ENCODE measurements at places on chromosomes 4 and X.

DNA sequence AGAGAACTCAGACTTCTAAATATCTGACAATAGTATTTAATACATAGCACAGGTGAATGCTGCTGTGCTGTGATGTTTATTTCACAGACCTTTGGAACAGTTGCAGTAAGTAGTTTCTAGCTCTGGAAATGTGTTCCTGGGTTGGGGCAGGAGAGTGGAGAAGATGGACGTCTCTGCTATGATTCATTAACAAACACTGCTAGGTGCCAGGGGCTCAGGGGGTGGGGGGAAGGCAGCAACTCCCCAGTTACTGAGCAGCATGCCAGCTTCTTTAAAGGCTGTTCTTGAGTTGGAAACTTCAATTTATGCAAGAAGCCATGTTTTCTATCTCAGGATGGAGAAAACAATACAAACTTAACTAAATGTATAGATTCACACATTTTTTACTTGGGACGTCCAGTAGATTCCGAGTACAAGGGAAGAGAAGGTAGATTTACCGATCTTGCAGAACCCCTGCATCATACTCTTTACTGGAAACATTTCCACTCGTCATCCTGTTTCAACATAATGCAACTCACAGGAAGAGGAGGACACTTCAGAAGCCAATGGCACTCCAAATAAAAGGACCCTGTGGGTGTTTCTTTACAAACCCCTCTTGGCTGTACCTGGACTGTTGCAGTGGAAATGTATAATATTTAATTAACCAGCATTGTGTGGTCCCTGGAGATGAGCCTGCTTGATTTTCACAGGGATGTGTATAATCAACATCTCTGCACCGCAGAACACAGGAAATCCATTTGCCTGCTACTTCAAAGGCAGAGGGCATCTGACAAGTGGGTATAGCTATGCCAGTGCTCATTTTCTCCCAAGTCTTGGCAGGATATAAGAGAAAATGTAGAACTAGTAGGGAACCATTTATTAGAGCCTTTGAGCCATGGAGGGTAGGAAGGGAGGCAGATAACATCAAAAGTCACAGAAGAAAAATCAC, 171.4 kb downstream of the SH3KBP1 start:
- no peak for DNase-seq

GRCh38 chrX:70485466-70485865, 40.8 kb downstream of the DLG3 start:
- no peak for DNase-seq

DNA sequence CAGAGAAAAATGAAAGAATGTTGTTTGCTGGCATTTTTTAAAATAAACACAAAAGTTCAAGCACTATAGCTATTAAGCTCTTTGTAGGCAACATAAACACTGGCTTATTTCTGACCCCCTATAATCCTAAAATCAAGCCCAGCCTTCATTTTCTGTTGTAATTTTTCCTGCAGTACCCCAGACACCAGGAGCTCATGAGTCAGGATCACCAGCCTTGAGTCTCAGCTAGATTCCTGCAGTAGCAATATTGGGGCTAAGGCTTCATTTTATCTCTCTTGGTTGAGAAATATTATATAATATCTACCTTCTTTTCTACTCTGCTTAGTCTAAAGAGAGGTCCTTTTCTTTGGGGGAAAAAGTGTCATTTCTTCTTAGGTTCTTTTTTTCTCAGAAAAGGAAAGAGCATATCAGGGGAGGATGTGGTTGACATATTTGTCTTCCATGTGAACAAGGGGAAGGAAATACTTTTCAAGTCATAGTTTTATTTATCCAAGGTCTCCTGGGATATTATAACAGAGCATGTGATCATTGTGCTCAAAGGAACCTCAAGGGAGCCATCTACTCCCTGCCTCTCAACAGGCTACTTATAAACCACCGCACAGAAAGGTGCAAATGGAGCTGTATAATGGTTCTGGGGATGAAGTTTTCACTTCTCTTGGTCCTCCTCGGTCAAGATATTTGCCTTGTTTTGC, 678.3 kb upstream of the NR3C2 start:
- no peak for DNase-seq

DNA sequence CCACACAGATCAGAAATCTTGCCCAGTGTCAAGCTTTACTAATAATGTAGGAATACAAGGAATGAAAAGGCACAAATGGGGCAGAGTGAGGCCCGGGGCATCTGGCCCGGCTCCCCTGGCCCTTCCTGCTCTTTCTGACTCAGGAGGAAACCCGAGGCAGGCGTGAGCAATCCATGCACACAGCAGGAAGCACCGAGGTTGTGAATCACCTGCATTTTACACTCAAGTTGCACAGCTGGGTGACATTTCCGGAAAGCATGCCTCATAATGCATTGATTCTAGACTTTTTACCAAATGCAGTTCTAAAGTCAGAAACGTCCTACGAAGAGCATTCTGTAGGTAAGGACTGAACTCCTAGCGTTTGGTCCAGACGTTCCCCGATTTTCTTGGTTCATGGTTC, 38.9 kb downstream of the PRIMPOL start:
- no peak for DNase-seq

DNA sequence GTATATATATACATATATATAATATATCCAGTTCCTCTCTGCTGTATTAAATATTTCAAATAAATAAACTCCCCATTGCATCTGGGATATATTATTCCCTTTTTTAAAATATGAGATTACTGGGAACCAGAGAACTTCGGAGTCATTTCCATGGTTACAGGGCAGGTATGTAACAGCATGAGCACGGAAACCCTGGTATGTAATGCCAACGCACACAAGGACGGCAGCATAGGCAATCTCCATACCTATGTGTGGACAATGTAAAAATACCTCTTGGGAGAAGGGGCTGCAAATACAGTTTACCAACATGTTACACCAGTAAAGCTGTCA, 62.8 kb downstream of the NUDT10 start:
- DNase-seq, result no peak

GRCh38 chr4:159382856-159383561, 280.1 kb downstream of the RAPGEF2 start:
- no peak for DNase-seq
